ENCODE measurements at places on chromosomes 5 and 9.

DNA sequence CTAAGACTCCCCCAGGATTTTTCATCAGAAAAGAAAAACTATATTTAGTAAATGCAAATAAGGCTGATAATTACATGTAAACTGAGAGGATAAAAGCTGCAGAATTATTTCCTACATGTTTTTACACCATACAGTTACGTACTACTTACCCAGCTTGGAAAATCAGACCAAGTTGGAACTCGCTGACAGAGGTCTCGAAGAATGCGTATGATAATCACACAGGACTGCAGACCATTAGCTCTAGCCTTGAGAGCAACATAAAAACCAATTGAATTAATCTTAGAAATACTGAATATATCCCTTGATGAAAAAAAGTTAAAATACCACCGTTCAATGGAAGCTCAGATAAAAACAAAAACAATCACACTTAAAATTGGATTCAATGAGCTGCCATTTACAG, 65.6 kb downstream of the ZFR start:
- no peak for DNase-seq

- DNase-seq: no peak
These were observed 34.1 kb downstream of the ECPAS start for GRCh38 chr9:111450124-111450523.

DNA sequence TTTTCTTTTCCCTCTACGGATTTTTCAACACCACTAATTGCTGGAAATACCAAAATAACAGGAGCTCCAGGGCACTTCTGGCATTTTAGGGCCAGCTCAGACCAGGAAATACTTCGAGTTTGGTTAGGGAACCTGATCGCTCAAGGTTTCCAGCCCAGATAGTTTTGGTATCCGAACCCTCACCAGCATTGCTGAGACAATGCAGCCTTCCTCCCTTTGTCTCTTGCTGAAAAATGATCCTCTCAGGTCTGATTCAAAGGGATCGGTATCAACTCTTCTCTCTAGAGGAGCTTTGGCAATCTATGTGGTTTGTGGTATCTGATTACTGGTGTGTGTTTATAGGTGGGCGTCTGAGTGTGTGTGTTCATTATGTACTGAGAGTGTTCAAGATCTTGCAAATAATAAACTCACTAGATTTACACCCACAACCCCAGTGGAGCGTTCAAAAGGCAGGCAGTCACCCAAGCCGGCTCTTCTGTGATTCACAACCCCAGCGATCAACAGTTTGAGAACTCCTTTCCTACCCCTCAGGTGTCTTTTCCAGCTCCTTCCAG, 122.8 kb upstream of the EGFLAM start:
- no peak for DNase-seq

- no peak for DNase-seq
These were observed 25.6 kb downstream of the PDE8B start for GRCh38 chr5:77235846-77236721.

GRCh38 chr9:38380872-38381534, 11.5 kb upstream of the ALDH1B1 start:
- DNase-seq: no peak

DNA sequence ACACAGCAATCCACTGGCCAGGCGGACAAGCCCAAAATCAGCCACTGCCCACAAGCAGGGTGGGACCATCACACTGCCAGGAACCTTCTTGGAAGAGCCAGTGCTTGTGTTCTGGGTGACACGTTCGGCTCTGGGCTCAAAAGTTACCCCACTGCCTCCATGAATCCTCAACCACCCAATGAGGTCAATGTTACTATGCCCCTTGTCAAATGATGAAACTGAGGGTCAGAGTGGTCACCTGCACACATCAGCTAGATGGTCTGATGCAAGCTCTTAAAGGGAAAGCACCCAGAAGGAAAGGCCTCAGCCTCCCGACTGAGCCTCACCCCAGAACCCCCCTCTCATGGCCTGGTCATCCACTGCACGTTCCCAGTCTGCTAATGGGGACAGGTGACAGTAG, 114.8 kb downstream of the VAV2 start:
- no peak for DNase-seq
